ENCODE measurements at places on chromosomes 12 and 14.

DNA sequence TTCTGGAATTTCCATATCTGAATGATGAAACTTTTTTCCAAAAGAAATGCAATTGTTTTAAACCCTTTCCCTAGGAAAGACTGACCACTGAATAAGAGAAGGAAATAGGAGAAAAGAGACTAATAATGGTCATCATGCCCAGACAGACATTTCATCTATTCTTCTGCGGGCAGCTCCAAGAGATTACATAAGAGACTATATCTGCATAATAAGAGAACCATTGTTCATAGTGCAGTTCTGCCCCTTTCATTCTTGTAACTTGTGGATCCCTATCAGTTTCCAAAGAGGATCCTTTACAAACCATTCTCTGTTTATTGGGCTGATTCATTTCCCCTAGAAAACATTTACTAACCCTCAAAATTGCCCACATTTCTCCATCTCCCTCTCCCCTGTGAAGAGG, 197.8 kb downstream of the FSCB start:
- DNase-seq: no peak

DNA sequence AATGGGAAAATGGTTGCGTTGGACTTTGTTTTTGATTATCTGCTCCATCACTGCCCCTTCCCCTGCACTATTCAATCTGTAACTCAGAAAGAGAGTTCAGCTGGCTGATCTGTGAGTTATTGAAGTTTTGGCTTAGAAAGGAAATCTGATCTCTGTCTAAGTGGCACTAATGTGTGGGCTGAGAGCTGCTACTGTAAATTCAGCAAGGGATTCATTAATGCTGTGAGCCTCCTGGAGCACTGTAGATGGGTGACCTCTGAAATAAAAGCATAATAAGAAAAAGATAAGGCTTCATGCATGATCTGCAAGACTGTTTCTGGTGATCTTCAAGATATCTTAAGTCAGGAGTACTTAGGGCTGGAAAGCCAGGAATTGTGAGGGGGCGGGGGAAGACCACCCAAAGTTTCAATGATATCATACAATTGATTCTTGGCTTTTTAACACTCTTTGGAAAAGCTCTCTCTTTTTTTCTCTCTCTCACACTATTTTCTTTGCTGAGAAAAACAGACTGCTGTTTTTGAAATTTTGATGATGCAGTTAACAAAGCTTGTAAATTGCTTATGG, 101.1 kb downstream of the C12orf75 start:
- no peak for DNase-seq

GRCh38 chr12:28893365-28893764, 255.7 kb upstream of the FAR2 start:
- DNase-seq: peak; percentile 69

GRCh38 chr12:113825705-113826104, 140.4 kb downstream of the RBM19 start:
- DNase-seq: no peak

DNA sequence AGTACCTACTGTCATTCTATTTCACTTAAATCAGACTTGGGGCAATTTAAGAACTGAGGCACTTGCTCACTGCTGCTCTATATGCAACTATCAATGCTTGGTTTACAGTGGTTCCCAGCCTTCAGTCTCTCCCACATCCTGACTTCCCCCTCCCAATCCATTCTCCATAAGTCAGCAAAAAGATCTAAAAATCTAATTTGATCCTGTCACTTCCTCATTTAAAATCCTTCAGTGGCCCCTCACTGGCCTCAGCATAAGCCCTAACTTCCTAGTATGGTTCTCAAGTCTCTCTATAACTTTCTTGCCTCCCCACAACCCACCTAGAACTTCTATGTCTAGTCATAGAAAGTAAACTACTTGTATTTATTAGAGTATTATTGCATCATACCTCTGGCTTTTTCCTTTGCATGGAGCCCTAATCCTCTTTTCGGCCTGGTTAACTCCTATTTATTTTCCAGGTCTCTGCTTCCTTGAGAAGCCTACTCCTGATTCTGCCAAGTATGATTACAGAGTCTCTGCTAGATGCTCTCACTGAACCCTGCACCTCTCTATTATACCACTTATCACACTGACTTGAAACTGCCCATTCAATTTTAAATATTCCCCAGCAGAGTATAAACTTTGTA, 130.6 kb downstream of the RALGAPA1 start:
- DNase-seq: no peak

DNA sequence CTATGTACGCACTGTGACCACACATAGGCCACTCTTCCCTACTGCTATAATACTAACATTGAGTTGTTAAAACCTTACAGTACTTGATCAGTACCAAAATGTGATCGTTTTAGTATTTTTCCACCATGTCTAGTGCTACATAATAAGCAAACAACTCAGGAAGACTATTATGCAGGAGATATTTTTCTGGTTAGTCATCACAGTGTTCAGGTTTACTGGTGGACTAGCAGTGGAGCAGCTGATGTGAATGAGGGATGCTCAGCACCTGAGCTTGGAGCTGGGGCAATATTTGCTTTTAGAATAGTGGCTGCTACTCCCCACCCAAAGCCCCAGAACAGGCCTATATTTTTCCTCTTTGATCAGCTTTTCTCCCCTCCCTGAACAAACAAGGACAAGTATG, 513.1 kb downstream of the KCNH5 start:
- no peak for DNase-seq

- DNase-seq: no peak
These were observed 8.0 kb upstream of the SELPLG start for GRCh38 chr12:108641446-108642268.

- DNase-seq: no peak
These were observed 10.9 kb upstream of the CPM start for GRCh38 chr12:68943848-68944247.

DNA sequence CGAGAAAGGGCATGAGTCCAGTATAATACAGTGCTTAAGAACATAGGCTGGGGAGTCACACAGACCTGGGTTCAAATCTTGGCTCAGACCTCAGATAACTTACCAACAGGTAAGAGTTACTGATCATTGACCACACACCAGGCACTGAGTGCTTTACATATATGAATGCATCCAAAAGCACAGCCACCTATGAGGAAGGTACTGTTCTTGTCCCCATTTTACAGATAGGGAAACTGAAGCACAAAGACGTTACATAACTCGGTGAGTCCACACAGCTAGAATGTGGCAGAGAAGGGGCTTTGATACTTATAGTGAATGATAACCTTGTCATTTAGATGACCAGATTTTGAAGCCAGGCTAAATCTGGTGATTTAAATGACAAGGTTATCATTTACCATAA, 27.6 kb downstream of the FAIM2 start:
- DNase-seq: no peak

DNA sequence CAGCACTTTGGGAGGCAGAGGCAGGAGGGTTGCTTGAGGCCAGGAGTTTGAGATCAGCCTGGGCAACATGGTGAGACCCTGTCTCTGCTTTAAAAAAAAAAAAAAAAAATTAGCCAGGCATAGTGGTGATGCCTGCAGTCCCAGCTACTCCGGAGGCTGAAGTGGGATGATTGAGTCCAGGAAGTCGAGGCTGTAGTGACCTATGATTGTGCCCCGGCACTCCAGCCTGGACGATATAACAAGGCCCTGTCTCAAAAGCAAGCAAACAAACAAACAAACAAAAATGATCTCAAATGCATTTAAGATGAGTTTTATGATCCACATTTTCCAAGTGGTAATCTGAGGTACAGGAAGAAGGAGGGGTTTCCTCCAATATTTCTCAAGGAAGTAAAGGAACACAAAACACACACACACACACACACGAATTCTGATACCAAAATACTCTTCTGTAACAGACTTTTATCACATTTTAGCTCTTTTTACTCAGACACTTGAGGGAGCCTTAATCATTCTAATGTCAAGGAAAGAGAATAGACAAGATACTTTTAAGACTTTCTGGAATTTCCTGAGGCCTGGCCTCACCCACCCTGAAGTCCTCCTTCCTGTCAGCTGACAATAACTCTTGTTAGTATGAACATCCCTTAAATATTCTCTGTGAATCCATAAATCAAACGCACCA, 44.4 kb upstream of the CERS5 start:
- DNase-seq: peak; percentile 44

DNA sequence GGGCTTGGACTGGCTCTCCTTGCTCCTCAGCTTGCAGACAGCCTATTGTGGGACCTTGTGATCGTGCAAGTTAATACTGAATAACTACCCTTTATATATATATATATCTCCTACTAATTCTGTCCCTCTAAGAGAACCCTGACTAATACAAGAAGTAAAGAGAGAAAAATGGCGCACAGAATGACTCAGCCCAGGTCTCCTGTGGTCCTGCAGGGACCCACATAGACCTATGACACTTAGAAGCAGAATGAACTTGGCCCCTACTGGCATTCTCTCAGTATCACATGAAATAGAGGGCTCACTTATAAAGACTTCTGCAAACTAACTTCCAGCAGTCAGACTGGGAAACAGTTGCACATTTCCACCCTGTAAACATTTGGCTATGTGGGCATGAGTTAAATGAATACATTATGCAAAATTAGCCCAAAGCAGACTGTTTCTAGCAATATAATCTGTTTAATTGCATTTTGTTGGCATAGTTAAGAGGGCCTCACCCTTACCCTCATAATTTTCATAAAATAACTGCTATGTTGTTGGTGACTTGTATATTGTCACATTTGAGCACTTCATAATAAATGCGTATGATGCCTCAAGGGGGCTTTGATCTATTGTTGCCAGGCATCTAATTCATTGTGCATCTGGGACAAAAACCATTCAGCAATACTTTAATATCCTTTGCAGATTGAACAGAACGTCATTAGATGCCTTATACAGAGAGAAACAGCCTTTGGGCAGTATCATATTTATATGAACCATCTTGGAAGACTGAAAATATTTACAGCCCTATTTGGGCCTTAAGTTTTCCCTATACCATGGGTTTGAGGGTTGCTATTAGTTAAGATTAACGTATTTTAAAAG, 349.7 kb upstream of the DIO2 start:
- DNase-seq: no peak

DNA sequence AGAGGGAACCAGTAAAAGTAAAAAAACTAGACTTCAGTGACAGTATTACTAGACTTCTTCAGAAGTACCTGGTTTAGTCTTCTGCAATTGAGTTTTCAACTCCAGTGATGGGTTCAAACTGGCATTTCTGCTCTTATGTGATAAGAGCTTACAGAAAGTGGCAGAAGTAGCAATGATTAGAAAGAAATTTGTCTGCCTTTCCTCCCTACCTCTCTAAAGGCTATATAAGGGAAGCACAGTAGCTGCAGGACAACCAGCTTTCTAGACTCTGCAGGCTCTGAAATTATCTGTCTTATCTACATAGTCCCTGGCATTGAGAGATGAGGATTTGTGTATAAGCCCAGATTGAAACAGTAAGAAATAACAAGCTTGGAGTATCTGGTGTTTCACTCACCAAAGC, 107.5 kb downstream of the DAAM1 start:
- no peak for DNase-seq

- DNase-seq: no peak
These were observed 14.7 kb upstream of the KRT86 start for GRCh38 chr12:52259657-52260243.

DNA sequence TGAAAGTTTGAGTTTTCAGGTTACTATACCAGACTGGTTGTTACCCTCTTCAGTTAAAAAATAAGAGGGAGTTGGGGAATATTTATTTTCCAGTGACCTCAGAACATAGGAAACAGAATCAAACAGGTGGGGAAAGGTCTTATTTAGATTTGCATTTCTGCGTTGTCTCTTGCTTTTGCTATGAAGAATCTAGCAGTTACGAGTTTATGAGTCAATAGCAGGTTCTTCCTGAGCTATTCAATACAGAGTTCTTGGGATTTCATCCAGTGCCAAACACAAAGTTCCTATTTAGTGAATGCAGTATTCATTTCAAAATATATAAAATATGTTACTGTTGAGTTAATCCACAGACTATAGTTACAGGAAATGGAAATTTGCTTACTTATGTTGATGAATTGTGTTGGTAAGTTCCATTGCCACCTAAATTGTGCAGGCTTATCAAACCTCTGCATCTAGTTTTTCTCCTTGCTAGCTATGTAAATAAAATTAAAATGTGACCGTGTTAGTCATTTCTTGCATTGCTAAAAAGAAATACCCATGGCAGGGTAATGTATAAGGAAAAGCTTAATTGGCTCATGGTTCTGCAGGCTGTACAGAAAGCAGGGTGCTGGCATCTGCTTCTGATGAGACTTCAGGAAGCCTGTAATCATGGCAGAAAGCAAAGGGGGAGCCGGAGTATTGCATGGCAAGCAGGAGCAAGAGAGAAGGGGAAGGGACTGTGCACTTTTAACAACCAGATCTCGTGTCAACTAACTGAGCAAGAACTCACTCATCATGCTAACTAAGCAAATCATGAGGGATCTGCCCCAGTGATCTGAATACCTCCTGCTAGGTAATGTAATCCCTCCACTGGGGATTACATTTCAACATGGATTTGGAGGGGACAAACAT, 110.2 kb downstream of the KTN1 start:
- no peak for DNase-seq

DNA sequence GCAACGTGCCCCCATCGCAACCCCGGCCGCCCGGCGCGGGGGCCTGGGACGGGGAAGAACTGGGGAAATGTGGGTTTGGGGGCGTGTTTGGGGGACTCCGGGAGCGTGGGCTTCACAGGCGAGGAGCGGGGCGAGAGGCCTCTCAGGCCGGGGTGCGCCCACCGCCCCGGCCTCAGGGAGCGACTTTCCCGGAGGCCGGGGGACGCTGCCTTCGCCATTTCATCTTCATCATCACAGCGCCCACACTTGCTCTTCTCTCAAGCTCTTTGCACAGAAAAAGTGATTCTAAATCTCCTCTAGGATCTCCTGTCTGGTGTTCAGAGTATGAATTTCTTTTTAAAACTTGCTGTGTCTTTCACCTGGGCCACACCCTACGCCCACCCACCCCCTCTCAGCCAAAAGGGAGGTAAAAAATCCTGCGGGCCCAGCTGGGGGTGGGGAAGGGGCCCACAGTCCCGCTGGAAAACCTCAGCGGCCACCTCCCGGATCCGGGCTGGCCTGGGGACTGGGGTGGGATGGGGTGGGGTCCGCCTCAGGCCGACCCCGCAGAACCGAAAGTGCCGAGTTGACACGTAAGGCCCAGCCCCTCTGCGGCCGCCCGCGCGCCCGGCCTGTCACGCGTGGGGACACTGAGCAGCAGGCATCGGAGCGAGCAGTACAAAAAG, 7.4 kb downstream of the CDKN1B start:
- DNase-seq: no peak

GRCh38 chr12:49962861-49963765, 1.4 kb downstream of the AQP5 start:
- no peak for DNase-seq

GRCh38 chr12:68915055-68915454, 17.9 kb downstream of the CPM start:
- DNase-seq: peak; percentile 70

GRCh38 chr14:75558440-75558839, 20.0 kb upstream of the FLVCR2 start:
- no peak for DNase-seq

- no peak for DNase-seq
These were observed 3.1 kb upstream of the GPRC5D start for GRCh38 chr12:12954878-12955625.
